Esophagus squamous epithelium (tissue), 5 donors: ENCODE measurements at places on chromosomes 5 and 9.

DNA sequence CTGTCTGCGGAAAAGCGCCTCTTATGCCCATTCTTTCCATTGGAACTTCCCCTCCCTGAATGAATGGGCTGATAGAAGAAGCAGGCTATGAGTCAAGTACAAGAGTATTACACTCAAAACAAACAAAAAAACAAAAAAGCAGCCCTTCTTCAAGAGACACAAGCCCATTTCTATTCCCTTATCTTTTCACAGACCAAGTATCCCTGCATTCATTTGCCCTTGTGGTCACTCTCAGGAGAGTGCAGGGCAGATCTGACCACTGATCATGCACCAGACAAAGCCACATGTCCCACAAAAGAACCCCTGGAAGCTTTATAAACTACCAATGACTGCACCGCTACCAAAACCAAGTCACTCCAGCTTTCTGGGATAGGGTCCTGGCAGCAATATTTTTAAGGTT is 262.5 kb upstream of the TAS2R1 start:
- no peak for DNase-seq

GRCh38 chr9:115024925-115025535 is 92.9 kb downstream of the TNC start:
- DNase-seq, result no peak

DNA sequence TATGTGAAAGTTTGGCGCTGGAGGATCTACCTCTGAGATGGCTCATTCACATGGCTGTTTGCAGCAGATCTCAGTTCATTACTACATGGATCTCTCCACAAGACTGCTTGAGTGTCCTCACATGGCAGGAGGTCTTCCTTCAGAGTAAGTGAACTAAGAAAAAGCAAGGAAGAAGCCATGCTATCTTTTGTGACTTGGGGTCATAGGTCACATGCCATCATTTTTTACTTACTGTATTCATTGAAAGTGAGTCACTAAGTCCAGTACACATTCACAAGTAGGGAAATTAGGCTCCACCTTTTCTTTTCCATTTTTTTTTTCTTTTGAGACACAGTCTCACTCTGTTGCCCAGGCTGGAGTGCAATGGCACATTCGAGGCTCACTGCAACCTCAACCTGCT is 8.7 kb upstream of the CDKN2AIPNL start:
- DNase-seq, result no peak

GRCh38 chr5:5050801-5051200 is 89.3 kb upstream of the ADAMTS16 start:
- DNase-seq, result no peak

DNA sequence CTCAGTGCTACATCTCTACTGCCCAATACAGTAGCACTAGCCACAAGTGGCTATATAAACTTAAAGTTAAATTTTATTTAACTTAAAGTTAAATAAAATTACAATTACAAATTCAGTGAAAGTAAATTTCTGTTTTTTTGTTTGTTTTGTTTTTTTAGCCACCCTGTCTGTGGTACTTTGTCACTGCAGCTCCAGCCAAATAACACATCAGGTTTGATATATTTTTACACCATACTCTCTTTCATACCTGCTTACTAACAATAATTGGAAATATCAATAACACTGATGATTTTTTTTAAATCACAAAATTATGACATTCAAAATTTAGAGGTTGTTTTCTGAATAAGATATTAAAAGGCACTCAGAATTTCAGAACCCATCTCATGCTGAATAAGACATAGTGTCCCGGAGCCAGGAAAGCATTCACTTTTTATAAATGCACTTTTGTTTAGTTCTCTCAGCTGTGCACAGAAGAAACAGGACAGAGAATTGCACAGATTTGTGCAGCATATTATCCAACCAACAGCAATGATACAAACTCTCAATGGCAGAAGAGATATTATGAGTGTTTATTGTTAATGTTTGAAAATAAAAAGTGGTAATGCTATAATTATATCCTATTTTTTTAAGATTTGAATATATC is 92.6 kb downstream of the EDIL3 start:
- DNase-seq, result no peak

DNA sequence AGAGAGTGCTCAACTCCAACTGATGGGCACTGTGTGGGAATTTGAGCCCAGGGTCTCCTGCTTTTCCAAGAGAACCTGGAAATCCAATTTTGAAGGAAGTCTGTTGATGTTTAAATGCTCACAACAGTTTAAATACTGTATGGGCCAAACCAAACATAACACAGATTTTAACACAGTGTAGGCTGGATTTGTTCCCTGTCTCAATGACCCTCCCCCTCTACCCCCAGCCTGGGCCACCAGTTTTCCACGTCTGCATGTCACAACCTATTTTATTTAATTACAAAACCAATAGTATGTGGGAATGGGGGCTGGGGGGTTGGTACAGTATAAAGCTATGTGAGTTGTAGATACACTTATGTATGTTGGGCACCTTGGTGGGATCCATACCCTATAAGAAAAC is 11.7 kb downstream of the PALM2AKAP2 start:
- DNase-seq, result no peak

- no peak for DNase-seq
Observed at GRCh38 chr5:111781200-111781599, 24.2 kb upstream of the NREP start.

GRCh38 chr9:119092125-119092524 is 277.1 kb downstream of the BRINP1 start:
- DNase-seq, result no peak
